ENCODE measurements at places on chromosomes 1 and 21. TPM values are rescaled to one million over a fixed set of nuclear protein-coding genes. Genes with fewer than 3 reads are reported as not detected.

The CFHR3 gene
- 0.23 TPM for total RNA-seq

The C4BPA gene
- total RNA-seq = 0.76 TPM

The ID3 gene
- total RNA-seq = 558 TPM

The PYCR2 gene
- total RNA-seq = 37.7 TPM

The ALG14 gene
- 4.3 TPM for total RNA-seq

The LCE2C gene
- not detected for total RNA-seq

The HFM1 gene
- 9.0 TPM for total RNA-seq

The NHLH1 gene
- total RNA-seq = not detected

The WNT4 gene
- 10.2 TPM for total RNA-seq

The F13B gene
- not detected for total RNA-seq

The LRRC71 gene
- total RNA-seq = 0.35 TPM

The EPHX1 gene
- 35.4 TPM for total RNA-seq

The CRYAA gene
- total RNA-seq = not detected

The LCE2A gene
- not detected for total RNA-seq

The PRAMEF1 gene
- total RNA-seq = not detected

The OR2T11 gene
- 0.06 TPM for total RNA-seq

The NCF2 gene
- total RNA-seq = 13.4 TPM

The KIF17 gene
- total RNA-seq = 5.2 TPM

The KRTAP12-2 gene
- total RNA-seq = not detected

The TNFRSF1B gene
- 25.0 TPM for total RNA-seq

All from metanephros (tissue), 2 donors.